ENCODE measurements at places on chromosomes 4 and X.

- no peak overlapping the region for H3K4me3 ChIP-seq
- no peak overlapping the region for H3K27ac ChIP-seq
- peaks cover 8% of the 10 kb centered on the region for H3K4me1 ChIP-seq
- no peaks in the 10 kb centered on the region for H3K36me3 ChIP-seq
These were observed 367.5 kb downstream of the PRDM5 start for GRCh38 chr4:120555058-120555457.

GRCh38 chr4:145618210-145618931 is 814 bp upstream of the MMAA start:
- H3K4me1 ChIP-seq = peaks cover 30% of the 10 kb centered on the region
- DNase-seq = no peak
- H3K4me3 ChIP-seq = peak overlapping the region; percentile 94
- peaks cover 2% of the 10 kb centered on the region for H3K27me3 ChIP-seq

GRCh38 chr4:121881158-121881557 is 10.9 kb upstream of the BBS7 start:
- no peak overlapping the region for H3K4me3 ChIP-seq
- H3K4me1 ChIP-seq = no peaks in the 10 kb centered on the region
- no peak overlapping the region for H3K27ac ChIP-seq
- peaks cover 60% of the 10 kb centered on the region for H3K27me3 ChIP-seq
- no peaks in the 10 kb centered on the region for H3K36me3 ChIP-seq
- no peak for DNase-seq

DNA sequence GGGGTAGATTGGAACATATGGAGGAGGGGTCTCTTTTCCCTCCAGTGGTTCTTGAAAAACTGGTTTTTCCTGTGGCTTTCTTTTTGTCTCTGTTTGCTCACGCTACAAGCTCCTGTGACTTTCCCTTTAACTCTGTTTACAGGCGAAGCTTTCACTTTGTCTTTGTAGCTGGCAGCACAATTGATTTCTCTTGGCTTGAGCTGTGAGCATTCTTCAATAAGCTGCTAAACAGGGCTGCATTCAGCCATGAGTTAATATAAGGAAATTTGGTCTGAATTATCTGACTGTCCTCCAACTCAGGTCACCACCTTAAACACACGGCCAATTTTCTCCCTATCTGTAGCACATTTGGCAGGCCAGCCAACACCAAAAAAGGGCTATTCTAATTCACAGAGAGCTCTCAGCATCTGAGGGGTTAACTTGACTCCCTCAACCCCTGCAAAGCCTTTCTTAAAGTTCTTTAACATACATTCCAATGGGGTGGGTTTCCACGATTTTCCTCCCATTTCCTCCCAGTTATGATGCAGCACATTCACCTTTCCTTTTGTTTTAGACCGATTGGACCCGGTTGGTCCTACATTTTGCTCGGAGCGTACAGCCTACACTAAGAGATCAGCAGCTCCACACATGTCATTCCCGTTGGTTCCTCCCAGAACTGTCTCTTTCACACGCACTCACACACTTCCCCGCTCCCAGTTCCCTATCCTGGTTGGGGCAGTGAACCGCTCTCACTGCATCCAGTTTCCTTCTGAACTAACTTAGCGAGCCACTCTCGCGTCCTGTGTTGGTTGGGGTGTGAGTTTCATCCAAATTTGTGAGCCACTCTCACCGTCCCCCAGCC is 45.4 kb downstream of the UGT2A3 start:
- no peak for DNase-seq
- H3K36me3 ChIP-seq = no peaks in the 10 kb centered on the region

DNA sequence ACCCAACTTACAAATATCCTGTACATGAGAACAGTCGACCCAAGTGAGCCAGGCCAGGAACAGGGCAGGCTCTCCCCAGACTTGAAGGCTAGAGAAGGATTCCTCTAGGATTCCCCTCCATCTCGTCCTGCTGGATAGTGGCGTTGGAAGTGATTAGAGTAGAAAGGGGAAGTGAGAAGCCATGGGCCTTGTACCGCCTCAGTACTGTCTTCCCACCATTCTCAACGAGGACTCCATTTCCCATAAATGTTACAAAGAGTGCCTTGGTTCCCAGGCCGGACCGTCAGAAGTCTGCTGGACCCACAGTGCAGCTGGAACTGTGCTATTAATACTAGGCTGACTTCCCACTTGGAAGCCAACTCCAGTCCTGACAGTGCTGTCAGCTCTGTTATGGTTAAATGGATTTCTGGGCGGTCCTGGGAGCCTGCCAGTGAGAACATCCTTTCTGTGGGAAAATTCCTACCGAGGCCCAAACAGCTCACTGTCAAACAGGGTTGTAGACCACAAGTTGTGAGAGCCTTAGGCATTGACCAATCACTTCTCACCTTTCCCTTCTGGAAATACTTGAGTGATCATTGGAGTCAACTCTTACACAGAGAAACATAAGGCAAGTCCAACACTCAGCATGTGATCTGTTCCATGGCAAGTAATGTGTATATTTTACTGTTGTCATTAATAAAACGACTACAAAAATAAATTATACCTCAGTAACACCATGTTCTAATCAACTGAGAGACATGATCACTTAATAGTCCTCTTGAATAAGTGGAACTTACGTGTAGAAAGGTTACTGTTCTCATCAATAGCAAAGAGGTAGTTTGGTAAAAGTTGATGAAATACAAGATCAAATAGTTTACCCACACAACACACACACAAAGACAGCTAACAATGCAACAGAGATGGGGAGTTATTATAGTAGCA is 58.4 kb downstream of the AMELX start:
- H3K36me3 ChIP-seq = no peaks in the 10 kb centered on the region
- H3K27ac ChIP-seq = peak overlapping the region; percentile 28
- no peak overlapping the region for H3K4me3 ChIP-seq

GRCh38 chrX:46754586-46755061 is 4.3 kb downstream of the SLC9A7 start:
- H3K27me3 ChIP-seq = peaks cover 3% of the 10 kb centered on the region
- DNase-seq = no peak
- no peak overlapping the region for H3K27ac ChIP-seq
- H3K4me3 ChIP-seq = no peak overlapping the region
- no peaks in the 10 kb centered on the region for H3K36me3 ChIP-seq
- H3K4me1 ChIP-seq = peaks cover 4% of the 10 kb centered on the region

DNA sequence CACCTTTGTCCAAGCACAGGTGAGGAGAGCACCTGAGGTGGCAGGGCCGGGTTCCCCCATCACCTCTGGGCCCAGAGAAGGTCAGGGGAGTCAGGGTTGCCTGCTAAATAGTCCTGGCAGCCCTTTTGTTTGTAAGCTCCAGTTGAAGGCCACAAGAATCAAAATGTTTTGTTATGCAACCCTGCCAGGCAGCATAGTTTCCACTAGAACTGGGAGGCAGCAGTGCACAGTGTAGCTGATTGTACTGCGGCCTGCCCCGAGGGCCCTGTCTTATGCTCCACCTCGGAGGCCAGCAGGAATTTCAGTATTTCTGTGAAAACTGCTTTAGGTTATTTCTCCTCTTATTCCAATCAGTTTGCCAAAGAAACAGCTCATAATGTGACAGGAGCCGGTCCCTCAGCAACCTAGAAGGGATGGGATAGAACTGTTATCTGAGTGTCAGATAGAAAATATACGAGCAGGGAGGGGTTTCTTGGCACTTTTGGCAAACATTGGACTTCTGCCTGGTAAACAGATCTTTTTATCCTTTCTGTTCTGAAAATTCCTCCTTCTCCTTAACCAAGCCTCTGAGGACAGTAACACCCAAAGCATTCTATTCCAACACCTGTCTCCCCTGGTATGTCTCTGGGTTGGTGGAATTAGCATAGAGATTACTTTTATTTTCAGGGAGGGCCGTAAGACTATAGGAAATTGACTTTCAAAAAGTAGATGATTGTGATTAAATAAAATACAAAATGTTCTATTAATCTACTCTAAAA is 93.6 kb downstream of the LNX1 start:
- H3K4me1 ChIP-seq = peaks cover 34% of the 10 kb centered on the region
- no peak for DNase-seq
- H3K27ac ChIP-seq = peak overlapping the region; percentile 78
- no peaks in the 10 kb centered on the region for H3K36me3 ChIP-seq
- H3K4me3 ChIP-seq = no peak overlapping the region

GRCh38 chrX:127085939-127086338 is 266.4 kb downstream of the PRR32 start:
- no peak for DNase-seq
- H3K4me3 ChIP-seq = no peak overlapping the region
- H3K27ac ChIP-seq = no peak overlapping the region

- H3K4me1 ChIP-seq = peaks cover 10% of the 10 kb centered on the region
- no peak overlapping the region for H3K4me3 ChIP-seq
- H3K27me3 ChIP-seq = no peaks in the 10 kb centered on the region
These were observed 183.1 kb upstream of the S100G start for GRCh38 chrX:16466640-16467432.

- H3K36me3 ChIP-seq = no peaks in the 10 kb centered on the region
- peaks cover 9% of the 10 kb centered on the region for H3K4me1 ChIP-seq
- no peak overlapping the region for H3K27ac ChIP-seq
These were observed 47.9 kb downstream of the COX18 start for GRCh38 chr4:73021634-73022033.

- H3K27me3 ChIP-seq = no peaks in the 10 kb centered on the region
- H3K4me3 ChIP-seq = no peak overlapping the region
- peaks cover 17% of the 10 kb centered on the region for H3K4me1 ChIP-seq
- H3K27ac ChIP-seq = no peak overlapping the region
- no peak for DNase-seq
These were observed 292.4 kb upstream of the FAT1 start for GRCh38 chr4:187016101-187016500.

DNA sequence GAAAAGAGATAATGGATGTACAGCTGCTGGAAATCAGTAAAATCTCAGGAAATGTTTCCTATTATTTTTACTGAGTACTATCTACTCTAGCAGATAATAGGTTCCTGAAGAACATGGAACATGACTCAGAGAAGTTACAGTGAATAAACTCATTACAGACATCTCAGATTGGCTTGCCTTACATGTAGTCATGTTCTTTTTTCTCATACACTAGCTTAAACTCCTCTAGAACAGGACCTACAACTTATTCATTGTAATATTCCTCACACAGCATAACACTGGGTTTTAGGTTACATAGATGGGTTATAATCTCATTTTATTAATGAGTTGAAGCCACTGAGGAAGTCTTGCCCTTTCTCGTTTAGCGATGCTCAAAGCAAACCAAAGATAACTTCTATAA is 86.9 kb upstream of the BMP2K start:
- DNase-seq = no peak
- H3K4me1 ChIP-seq = peaks cover 12% of the 10 kb centered on the region
- no peaks in the 10 kb centered on the region for H3K27me3 ChIP-seq
- H3K4me3 ChIP-seq = no peak overlapping the region
- no peak overlapping the region for H3K27ac ChIP-seq

DNA sequence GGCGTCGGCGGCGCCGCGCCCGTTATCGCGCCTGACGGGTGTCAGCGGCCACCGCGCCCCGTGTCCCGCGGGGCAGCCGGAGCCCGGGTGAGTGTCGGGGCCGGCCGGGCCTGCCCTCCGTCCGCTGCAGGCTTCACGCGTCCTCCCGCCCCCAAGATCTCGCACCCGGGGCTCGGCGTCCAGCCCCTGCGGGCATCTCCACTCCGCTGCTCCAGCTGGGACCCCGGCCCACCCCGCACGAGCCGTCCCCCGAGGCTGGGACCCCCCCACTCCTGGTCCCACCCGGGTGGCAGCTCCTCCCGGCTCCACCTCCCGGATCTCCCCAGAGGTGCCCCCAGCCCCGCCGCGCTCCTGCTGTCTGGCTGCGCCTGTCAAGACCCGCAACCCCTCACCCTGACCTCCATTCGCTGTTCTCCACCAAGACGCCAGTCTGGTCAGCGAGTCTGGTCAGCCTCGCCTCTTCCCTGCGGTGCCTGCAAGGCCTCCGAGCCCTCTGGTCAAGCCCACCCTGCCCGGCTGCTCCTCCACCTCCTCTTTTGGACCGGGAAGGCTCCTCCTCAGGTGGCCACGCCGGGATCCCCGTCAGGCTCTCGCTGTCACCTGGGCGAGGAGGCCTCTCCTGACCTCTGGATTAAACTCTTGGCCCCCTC is 66.0 kb upstream of the NKX1-1 start:
- no peak for DNase-seq
- no peaks in the 10 kb centered on the region for H3K4me1 ChIP-seq
- H3K27ac ChIP-seq = no peak overlapping the region
- no peak overlapping the region for H3K4me3 ChIP-seq

Data from osteocyte (in vitro differentiated cells).